ENCODE measurements at places on chromosomes 1 and 21.

DNA sequence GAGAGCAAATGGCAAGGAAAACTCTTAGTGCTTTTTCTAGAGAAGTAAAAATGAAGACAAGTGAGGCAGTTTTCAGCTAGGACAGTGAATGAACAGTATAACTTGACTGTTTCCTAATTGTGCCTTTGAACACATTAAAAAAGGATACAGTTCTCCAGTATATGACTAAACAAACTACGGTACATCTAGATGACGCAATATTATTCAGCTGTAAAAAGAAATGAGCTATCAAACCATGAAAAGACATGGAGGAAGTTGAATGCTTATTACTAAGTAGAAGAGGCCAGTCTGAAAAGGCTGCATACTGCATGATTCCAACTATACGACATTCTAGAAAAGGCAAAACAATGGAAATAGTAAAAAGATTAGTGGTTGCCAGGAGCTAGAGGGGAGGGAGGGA lies 206.3 kb downstream of the SIPA1L2 start:
- DNase-seq: no peak

DNA sequence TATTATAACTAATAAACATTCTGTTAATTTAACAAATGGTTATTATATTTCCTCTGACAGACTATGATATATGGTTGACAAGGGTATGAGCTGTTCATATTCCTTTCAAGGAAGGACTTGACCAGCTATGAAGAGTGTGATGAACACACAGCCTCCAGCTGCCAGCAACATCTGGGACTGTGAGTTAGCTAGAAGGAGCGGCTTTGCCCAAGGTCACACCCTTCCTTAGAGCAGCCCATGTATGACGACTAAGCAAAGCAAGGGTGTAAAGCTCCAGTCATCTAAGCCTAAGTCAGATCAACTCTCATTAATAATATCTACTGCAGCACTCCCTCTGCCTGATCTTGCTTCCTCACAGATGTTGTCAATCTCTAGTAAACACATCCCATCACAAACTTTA lies 355.4 kb downstream of the PLPP3 start:
- DNase-seq: no peak

GRCh38 chr1:155254714-155255242 lies 505 bp downstream of the ENTREP3 start:
- peak; percentile 33 for DNase-seq

DNA sequence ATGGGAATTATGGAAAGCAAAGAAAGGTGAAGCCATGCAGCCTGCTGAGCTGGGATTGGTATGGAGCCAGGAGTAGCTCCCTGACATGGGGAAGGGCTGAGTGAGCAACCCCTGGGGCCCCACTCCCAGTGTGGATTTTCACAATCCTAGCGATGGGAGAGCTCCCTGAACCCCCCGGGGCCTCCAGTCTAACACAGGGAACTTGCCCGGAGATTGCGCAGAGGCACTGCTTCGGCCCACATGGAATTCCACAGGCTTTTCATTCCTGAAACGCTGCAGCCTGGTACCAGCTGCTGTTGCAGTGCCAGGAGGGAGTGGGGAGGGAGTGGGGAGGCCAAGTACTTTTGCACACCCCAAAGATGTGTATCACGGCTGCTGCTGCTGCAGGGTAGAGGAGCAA lies 110.4 kb upstream of the C21orf91 start:
- DNase-seq: no peak

DNA sequence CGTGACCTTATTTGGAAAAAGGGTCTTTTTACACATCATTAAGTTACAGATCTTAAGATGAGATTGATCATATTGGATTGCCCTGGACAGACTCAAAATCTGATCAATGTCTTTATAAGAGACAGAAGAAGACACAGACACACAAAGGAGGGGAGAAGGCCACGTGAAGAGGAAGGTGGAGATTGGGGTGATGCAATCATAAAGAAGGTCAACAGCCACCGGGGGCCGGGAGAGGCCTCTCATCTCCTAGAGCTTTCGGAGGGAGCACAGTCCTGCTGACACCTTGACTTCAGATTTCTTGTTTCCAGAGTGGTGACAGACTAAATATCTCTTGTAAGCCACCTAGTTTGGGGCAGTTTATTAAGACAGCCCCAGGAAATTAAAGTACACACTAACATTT lies 204.6 kb upstream of the CSF3R start:
- DNase-seq: no peak

- DNase-seq: no peak
These were observed 37.5 kb upstream of the FBXO28 start for GRCh38 chr1:224076407-224076806.

DNA sequence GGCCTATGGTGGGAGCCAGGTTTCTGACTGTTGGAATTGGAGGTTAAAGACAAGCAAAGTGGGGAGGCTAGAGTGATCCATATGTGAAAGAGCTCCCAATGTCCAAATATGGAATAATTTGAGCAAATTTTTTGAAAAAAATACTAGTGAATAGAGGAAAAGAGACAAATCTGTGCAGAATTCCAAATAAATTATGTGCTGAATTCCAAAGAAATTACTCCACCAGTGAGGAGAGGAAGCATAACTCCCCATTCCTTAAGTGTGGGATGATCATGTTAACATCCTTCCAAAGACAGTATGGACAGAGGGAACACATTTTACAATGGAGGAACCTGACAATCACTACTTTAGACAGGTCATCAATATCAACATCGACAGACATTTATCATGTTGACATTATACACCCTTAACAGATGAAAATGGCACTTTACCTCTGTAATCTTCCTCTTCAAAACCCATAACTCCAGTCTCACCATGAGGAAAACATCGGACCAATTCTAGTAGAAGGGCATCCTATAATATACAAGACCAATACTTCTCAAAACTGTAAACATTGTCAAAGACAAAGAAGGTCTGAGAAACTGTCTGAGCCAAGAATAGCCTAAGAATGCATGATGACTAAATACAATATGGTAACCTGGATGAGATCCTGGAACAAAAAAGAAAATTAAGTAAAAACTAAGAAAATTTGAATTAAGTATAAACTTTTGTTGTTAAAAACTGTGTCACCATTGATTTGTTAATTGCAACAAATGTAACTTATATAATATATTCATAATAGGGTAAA lies 71.5 kb upstream of the RGS4 start:
- DNase-seq: no peak

GRCh38 chr21:43585924-43586413 lies 73.3 kb downstream of the HSF2BP start:
- peak; percentile 65 for DNase-seq

DNA sequence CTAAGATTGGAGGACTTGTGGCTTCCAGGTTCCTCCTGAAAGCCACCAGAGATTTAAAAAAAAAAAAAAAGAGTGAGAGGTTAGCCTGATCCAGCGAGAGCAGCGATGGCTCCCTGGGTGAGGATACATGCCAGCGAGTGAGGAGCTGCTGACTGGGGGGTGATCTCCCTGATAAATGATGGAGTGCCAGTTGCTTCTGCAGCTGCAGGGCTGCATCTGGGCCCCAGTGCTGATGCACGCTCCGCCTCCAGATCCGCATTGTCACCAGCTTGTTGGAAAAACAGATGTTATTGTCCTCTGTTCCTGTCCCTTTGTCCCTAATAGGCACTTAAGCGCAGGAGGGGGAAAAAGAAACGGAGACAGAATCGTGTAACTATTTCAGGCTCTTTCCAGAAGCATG lies 28.6 kb downstream of the UBIAD1 start:
- no peak for DNase-seq

- DNase-seq: no peak
These were observed 2.5 kb downstream of the DNMT3L start for GRCh38 chr21:44259082-44259705.

DNA sequence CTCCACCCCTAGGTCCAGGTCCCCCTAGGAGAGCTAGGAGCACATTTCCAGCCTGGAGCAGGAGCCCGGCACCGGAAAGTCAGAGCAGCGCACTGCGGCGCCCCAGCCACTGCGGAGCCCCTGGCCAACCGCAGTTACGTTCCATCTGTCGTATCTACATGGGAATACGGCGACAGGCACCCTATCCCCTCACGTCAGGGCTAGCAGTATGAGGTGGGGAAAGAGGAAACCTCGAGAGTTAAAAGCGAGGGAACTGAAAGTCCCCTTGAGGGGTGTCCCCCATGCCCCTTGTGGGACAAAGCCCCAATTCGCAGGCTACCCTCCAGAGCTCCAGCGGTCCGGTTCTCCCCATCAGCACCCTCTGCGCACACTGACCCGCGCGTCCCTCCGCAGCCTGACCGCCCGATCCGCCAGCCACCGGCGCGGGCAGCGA lies 995 bp downstream of the COLGALT2 start:
- peak; percentile 33 for DNase-seq

DNA sequence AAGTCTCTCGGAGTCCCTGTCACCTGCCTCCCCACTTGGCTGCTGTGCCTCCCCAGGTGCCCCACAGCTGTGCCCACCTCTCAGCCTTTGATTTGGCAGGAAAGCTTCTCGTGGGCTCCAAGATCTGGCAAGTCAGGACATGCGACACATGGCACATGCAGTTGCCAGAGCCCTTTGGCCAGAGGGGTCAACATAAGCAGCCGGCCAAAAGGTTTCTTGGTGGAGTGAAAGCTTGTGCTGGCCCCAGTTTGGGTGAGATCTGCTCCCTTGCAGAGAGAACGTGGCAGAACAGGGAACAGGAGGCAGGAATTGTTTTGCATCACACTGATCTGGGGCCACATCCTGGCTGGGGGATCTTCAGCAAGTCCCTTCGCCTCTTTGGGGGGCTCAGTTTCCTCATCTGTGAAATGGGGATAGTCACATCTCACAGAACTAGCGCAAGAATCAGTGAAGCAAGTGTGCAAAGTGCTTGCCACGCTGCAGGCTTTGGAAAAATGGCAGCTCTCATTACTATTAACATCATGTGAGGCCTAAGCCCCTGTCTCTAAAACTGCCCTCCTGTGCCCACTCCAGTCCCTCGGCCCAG lies 232.6 kb downstream of the TRABD2B start:
- no peak for DNase-seq

GRCh38 chr1:94992161-94992560 lies 65.3 kb upstream of the CNN3 start:
- DNase-seq: no peak

- DNase-seq: no peak
These were observed 8.7 kb upstream of the HAX1 start for GRCh38 chr1:154263465-154264332.

DNA sequence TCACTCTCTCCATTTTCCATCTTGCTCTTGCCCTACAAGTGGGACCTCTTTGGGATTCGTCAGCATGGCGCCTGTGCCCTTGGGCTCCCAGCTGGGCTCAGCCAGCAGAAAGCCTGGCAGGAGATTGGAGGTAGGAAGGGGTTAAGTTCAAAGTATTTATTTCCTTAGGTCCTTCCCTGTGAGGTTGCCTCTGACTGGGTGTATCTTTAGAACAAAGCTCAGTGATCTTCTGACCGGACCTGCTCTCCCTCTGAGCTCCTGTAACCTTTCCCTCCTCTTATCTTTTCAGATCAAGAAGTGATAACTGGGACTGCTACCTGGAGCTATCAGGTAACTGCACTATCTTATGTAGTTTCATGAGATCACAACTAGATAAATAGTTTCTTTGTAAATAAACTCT lies 75.8 kb upstream of the ABCD3 start:
- DNase-seq: no peak

DNA sequence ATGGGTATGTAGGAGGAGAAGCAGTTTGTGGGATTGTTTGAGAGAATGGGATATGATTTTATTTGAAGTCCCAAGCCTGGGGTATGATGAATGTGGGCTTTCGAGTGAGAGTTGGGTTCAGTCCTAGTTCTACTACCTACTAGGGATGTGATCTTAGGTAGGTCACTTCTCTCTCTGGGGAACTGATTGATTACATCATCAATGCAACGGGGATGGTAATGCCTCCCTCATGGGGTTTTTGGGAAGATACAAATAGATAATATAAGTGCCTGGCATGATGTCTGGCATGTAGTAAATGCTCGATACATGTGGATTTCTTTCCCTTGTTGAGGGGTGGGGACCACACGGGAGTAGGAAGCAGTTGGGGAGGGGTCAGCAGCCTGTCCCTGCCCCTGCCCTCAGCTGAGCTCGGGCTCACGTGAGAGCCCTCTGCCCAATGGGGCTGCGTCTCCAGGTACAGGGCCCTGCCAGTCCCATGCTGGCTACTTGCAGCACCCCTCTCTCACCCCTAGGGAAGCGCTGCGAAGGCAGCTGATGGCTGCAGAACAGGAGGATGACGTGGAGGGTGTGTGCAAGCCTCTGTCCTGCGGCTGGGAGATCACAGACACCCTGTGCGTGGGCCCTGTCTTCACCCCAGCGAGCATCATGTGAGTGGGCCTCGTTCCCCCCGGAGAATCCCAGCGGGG lies 38.7 kb downstream of the AZIN2 start:
- DNase-seq: no peak

DNA sequence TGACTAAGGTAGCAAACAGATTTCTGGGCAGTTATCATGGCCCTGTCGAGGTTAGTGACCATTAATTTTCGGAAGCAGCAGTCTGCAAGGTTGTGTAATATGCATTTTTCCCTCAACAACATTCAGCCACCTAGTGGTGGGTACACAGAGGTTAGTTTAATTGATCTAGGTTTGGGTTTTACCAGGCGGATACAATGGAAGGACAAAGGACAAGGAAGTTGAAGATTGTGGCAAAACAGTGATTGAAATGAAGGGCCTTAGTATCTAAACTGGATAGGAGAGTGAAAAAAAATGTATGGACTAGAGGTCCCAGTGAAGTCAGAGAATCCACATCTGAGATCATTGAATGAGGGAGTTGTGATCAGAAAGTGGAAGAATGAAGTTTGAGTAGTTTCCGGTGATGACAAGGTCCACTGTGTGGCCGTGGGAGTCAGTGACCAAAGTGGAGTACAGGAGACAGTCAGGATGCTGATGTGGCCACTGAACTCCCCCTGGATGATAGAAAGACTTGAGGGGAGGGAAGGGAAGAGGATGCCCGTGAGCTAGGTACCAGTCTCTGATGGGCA lies 2.8 kb downstream of the ARMH1 start:
- no peak for DNase-seq

DNA sequence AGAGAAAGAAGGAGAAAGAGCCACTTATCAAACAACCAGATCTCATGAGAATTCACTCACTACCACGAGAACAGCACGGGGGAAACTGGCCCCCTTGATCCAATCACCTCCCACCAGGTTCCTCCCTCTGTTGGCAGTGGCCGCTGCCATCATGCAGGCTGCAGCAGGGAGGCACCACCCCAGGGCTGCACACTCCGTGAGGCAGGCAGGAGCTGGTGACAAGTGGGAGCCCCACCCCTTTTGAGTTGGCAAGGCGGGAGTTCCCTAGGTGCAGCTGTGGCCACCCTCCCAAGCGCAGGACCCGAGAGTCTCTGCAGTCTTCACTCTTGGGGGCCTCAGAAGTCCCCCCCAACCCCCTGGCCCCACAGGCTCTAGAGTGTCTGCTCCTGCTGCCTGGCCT lies 83.9 kb upstream of the GJB5 start:
- no peak for DNase-seq

DNA sequence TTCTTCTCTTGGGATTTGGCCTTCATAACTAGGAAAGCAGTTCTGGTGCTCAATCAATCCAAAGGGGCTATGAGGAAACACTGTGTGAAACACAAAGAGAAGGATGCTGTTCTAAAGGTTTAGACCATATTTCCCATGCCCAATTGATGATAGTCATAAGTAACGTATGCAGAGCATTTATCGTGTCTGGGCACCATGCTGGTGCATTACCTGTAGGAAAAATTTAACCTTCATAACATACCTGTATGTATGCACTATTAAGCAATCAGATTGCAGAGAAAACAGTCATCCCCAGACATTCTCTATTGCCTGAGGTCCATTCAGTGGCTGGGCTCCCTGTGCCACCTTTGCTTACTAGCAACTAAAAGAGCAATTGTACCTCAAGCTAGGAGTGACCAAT lies 381.4 kb downstream of the PLPP3 start:
- DNase-seq: no peak

All from heart left ventricle (tissue), 16 donors.